ENCODE measurements at places on chromosomes 4 and X.

DNA sequence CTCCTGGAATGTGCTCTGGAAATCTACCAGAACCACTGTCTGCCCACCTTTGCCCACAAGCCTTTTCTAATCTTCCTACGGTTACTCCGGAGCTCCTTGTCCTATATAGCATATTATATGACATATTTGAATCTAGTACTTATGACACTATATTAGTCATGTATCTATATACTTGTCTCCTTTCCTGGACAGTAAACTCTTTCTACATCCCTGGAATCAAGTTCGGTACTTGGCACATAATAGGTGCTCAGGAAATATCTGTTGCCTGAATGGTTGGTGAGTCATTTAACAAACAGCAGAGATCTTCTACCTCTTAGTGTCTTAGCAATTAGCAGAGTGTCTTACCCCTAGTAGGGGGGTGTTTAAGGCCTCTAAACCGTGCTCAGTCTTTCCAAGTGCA is 123.6 kb downstream of the RELL1 start:
- no peak for DNase-seq

DNA sequence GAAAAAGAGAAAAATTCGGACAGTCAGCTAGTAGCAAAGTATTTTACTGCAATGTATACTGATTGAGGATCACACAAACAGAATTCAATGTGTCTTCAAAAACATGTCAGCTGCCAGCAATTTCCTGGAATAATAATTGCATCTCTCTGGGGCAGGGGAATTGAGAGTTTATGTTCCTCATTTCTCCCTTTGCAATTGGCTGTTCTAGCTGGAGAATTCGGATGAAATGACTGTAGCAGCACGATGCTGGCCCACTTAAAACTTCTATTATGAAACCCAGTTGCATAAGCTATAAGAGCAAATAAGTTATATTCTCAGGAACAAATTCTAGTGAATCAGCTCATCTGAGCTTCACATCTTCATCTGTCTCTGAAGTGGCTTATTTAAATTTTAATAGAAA is 99.9 kb upstream of the CPEB2 start:
- no peak for DNase-seq

- no peak for DNase-seq
These were observed 79.2 kb downstream of the F11 start for GRCh38 chr4:186345184-186345583.

- no peak for DNase-seq
These were observed 142.3 kb downstream of the PCDH18 start for GRCh38 chr4:137389911-137390520.

DNA sequence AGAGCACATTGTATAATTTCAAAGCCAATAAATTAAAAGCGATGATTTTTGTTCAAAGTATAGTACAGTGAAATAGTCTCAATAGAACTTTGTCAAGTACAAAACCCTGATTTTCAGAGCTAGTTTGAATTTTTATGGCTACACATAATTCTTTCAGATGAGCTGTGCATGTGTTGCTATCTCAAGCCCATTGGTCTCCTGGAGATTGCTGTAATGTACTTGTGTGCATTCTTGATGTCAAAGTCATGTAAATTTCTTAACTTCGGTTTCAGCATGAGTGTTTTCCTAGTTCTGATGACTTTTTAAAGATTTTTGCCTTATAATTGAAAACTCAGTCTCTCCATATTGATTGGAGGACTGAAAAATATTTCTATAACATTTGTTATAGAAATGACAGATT is 200.8 kb downstream of the CEP135 start:
- DNase-seq = no peak

DNA sequence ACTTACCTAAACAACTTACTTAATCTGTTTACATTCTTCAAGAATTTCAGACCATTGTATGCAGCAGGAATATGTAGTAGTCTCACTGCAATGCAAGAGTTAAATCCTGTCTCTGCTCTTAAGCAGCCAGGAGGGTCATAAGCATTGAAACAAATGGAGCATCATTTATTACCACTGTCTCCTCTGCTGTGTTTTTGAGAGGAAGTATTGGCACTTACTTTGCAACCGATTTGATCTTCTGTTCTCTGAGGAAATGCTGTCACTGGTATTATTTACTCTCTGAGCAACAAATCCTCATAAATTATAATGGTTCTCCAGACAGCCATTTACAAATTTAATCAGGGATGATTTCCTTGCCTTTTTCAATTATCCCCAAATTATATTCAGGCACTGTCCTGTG is 1367.1 kb downstream of the STIM2 start:
- DNase-seq = no peak

DNA sequence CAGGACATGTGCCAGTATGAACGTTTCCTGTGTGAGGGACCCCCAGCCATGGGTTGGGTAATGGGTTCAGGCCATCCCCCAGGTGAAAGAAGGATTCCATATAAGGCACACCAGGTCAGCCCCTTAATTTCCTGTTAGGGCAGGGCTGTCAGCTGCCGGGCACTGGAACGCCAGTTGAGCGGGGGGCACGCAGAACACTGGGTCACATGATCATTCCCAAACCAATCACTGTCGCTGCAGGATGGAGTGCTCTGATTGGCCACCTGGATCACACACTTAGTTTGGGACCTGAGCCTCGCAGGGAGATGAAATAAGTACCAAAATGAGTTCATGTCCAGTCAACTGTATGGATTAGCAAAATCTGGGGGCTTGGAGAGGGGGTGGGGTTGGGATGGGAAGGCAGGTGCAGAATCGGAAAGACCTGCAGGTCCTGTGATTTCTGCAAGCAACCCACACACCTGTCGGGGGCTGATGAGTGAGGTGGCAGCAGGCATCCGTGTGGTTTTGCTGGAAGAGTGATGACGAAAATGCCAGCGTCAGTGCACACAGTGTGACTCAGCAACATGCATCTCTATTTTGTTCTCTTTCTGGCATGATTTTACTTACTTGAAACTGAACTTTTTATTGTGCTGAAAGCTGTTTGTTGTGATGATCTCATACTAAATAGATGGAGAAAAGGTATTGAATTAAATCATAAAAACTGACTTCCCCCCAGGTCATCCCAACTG is 32.2 kb downstream of the RNF212 start:
- DNase-seq = no peak

DNA sequence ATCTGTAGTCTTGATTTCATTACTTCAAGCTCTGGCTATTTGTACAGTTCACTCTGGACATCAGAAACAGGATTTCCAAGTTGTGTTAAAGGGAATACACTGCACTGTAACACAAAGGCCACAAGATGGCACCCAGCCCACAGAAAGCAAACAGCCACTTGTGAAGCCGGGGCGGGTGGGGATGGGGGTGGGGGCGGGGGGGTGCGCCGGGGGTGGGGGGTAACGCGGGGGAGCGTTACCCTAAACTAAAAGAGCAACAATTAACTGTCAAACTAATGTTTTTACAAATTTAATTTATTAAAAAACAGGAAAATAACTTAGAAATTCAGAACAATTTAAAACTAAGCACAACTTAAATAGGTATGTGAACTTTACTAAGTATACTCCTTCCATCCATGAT is 27.3 kb downstream of the PRDX4 start:
- DNase-seq = no peak

- DNase-seq = no peak
These were observed 31.8 kb upstream of the CENPU start for GRCh38 chr4:184765473-184766340.

DNA sequence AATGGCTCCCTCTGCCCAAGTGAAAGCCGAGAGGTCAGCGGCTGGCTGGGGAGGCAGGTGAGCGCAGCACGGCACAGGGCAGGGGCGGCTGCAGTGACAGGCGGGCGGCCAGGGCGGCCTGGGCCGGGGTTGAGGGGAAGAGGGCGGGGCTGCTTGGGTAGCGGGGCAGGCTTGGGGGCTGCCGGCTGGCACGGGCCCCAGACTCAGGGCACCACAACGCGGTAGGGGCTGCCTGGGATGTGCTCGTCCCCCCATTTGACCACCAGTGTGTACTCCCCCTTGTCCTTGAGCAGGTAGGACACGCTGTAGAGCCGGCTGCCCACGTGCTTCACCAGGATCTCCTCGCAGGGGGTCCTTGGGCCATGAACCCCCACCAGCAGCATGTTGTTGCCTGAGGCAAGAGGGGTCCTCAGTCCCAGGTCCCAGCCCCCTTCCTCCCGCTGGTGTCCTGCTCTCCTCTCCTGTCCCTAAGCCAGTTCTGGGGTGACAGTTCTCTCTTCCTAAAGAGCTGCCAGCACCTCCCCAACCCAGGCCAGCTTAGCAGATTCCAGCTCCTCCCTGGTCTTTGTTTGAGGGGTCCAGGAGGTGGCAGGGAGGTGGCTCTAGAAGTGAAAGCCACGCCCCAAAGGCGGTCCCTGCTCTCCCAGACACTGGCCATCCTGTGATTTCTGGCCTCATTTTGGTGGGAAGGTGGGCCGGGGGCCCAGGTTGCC is 25.6 kb downstream of the FLNA start:
- DNase-seq = no peak

DNA sequence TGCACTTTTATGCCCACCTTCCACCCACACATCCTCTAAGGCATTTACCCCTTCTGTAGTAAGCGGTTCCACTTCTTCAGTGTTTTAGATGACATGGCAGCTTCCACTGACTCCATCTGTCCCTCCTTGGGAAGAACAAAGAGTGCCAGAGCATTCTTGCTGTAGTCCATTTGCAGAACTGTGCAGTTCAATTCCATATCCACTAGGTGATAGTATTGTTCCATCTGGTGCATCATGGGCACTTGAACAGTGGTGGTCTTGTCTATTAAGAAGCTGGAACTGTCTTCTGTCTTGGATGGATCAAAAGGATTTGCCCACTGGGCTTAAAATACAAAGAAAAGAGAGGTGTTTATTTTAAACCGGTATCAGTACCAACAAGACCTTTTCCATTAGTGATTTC is 3.5 kb downstream of the SERPINA7 start:
- DNase-seq = no peak

DNA sequence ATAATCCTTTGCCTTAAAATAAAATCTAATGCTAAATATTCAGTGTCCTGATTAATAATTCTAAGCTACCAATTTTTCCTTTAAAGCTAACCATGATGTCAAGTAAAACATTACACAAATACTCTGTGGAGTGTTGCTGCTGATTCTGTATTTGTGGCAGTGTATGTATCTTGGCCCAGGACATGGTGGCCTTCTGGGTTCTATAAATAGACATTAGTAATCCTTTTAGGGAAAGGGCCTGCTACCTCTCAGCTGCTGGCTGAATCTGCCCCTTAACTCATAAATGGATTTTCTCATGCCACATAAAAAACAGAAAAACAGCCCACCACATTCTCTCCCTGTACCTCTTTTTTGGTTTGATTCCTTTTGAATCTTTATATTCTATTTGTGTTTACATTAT is 1.2 kb upstream of the XK start:
- DNase-seq = no peak

DNA sequence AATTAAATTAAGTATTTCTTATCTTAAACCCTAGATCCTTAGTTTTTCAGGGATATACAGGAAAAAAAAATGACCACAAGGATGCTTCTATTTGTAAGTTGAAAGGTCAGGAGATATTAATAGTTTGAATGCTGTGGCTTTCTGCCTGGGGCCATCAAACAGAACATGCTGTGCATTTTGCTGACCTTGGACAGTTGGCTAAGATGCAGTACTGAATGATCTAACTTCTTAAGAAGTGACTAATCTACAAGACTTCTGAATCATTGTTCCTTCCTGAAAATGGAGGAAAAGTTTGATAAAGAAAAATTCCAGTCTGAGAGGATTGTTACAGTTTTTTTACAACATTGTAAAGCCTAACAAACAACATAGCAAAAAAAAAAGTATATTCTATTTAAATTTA is 237.8 kb upstream of the JADE1 start:
- DNase-seq = no peak

- DNase-seq = no peak
These were observed 112.2 kb downstream of the BCOR start for GRCh38 chrX:39985551-39985950.
